Ascending aorta (tissue), 2 donors: ENCODE measurements at places on chromosomes 2 and 18.

- DNase-seq: no peak
Observed at GRCh38 chr18:76721207-76721996, 101.0 kb upstream of the ZNF236 start.

- DNase-seq: no peak
Observed at GRCh38 chr18:38940863-38941531, 1375.4 kb upstream of the CELF4 start.

- no peak for DNase-seq
Observed at GRCh38 chr2:214575465-214575864, 164.6 kb downstream of the VWC2L start.

- no peak for DNase-seq
Observed at GRCh38 chr2:109264595-109265328, 135.8 kb downstream of the SH3RF3 start.

DNA sequence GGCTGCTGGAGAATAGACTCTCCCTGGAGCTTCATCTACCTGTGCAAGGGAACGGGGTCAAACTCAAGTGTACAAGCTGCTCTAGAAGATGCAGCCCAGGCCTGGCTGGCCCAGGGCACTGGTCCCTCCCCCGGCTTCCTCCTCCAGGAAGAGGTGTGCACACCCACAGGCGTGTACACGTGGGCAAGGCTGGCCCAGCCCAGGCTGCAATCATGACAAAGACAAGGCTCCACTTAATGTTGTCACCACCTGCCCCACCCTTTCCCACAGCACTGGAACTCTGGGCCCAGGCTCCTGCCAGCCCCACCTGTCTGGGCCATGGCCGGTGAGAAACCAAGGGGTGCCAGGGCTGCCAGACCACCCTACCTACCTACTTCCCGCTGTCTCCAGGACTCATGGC is 29.6 kb upstream of the ALPP start:
- no peak for DNase-seq
